ENCODE measurements at places on chromosomes 16 and 17. TPM values are rescaled to one million over a fixed set of nuclear protein-coding genes. Genes with fewer than 3 reads are reported as not detected.

The ABCA10 gene
- total RNA-seq = 0.89 TPM

The HSPB9 gene
- total RNA-seq = not detected

The MMP25 gene
- 35.5 TPM for total RNA-seq

The RNPS1 gene
- 190 TPM for total RNA-seq

Data from activated naive CD4-positive, alpha-beta T cell treated with anti-CD3 and anti-CD28 coated beads, Interleukin-2, amount 10 ng/mL, durations not matched to agents 5 hours and 36 hours (primary cell).